ENCODE measurements at places on chromosomes 1 and 21. TPM values are rescaled to one million over a fixed set of nuclear protein-coding genes. Genes with fewer than 3 reads are reported as not detected.

- no peak for DNase-seq
- no peaks in the 10 kb centered on the region for H3K27me3 ChIP-seq
- H3K4me1 ChIP-seq: peaks cover 17% of the 10 kb centered on the region
- H3K4me3 ChIP-seq: no peak overlapping the region
These were observed 67.3 kb downstream of the GADD45A start for GRCh38 chr1:67752306-67752705.

Gene SZRD1
- total RNA-seq: 126 TPM

- DNase-seq: no peak
- H3K27me3 ChIP-seq: peaks cover 7% of the 10 kb centered on the region
- no peaks in the 10 kb centered on the region for H3K36me3 ChIP-seq
- H3K4me3 ChIP-seq: no peak overlapping the region
These were observed 3.3 kb upstream of the AIRE start for GRCh38 chr21:44282370-44282769.

DNA sequence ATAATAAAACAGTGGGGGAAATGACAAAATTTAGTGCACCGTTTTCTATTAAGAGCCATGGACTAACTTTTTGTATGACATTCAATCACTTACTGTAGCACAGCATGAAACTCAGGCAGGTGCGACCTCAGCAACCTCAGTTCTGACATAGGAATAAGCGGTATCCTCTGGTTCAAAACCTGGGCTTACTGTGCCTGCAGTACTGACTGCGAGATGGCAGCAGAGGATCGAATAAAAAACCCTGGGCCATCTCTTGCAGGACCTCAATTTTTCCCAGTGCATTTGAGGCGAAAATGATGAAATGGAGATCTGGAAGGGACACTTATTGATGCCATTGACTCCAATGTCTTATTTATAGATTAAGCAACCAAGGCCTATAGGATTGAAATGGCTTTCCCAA is 214.7 kb downstream of the ADGRL2 start:
- H3K27me3 ChIP-seq: no peaks in the 10 kb centered on the region
- no peaks in the 10 kb centered on the region for H3K4me1 ChIP-seq
- H3K27ac ChIP-seq: no peak overlapping the region
- no peak overlapping the region for H3K4me3 ChIP-seq
- no peak for DNase-seq

Gene TRIM67
- total RNA-seq: not detected

Gene ASCL5
- total RNA-seq: not detected

Gene EFNA1
- 0.25 TPM for total RNA-seq

- no peaks in the 10 kb centered on the region for H3K27me3 ChIP-seq
- peak within 1 kb of the TSS; percentile 96 for H3K27ac ChIP-seq
- peak within 1 kb of the TSS; percentile 92 for H3K4me3 ChIP-seq
- H3K36me3 ChIP-seq: peaks cover 4% of the 10 kb centered on the region
- peaks cover 21% of the 10 kb centered on the region for H3K4me1 ChIP-seq
These were observed at the start of gene RFX5 for GRCh38 chr1:151346769-151347522. Gene RFX5 (minus strand): TSS chr1:151347252. CDS start chr1:151346320, 932 bp downstream.

DNA sequence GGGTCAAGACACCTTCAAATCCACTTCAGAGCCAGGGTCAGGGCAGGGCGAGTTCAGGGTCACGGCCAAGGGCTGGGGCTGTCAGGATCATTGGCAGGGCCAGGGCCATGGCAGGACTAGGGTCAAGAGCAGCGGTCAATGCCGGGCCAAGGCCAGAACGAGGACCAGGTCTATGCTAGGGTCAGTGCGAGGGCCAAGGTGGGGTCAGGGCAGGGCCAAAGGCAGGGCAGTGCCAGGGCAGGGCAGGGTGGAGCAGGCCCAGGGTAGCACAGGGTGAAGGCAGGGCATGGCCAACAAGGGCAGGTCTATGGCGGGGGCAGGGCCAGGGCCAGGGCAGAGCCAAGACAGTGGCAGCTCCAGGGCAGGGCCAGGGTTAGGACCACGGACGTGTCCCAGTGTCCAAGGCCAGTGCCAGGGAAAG is 154.0 kb downstream of the LIPI start:
- no peak overlapping the region for H3K27ac ChIP-seq
- H3K4me3 ChIP-seq: no peak overlapping the region
- H3K27me3 ChIP-seq: no peaks in the 10 kb centered on the region
- no peaks in the 10 kb centered on the region for H3K4me1 ChIP-seq
- no peak for DNase-seq

- H3K4me3 ChIP-seq: no peak overlapping the region
- no peaks in the 10 kb centered on the region for H3K4me1 ChIP-seq
- no peak overlapping the region for H3K27ac ChIP-seq
- no peaks in the 10 kb centered on the region for H3K36me3 ChIP-seq
These were observed 28.8 kb downstream of the TTLL7 start for GRCh38 chr1:83970114-83970513.
